OCI-M1 (cell line): ENCODE measurements at places on chromosomes 2 and 18.

- no peak for DNase-seq
Measured at GRCh38 chr18:79738581-79739439, 58.9 kb upstream of the KCNG2 start.

DNA sequence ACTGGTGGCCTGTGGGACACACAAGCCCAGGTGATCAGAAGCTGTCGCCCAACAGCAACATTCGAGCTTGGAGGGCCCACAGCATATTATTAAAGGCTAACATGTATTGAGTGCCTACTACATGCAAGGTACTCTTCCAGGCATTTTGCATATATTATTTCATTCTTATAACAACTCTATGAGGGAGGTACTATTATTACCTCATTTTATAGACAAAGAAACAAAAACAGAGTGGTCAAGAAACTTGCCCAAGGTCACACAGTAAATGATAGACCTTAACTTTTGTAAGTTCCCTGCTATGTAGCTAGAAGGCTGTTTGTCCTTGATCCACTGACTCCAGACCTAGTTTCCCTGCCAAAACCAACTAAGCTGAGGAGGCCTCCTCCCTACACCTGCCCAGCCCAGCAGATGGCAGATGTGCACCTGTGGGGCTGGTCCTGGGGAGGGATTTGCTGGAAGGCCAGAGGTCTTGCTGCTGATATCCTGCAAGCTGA is 35.7 kb downstream of the KANSL3 start:
- DNase-seq, result no peak

GRCh38 chr2:180516232-180516631 is 464.2 kb upstream of the UBE2E3 start:
- DNase-seq, result peak; percentile 39

DNA sequence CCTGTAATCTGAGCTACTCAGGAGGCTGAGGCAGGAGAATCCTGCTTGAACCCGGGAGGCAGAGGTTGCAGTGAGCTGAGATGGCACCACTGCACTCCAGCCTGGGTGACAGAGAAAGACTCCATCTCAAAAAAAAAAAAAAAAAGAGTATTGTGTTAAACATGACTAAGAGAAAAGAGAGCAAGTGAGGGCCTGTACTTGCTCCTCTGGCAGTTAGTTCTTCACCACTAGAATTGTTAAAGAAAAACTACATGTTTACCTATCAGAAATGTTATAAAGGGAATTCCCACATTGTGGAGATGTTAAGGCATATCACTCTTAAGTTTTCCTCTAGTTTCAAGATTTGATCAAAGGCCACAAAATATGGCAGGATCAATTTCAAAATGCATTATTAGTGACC is 75.4 kb upstream of the LRATD1 start:
- DNase-seq, result no peak

DNA sequence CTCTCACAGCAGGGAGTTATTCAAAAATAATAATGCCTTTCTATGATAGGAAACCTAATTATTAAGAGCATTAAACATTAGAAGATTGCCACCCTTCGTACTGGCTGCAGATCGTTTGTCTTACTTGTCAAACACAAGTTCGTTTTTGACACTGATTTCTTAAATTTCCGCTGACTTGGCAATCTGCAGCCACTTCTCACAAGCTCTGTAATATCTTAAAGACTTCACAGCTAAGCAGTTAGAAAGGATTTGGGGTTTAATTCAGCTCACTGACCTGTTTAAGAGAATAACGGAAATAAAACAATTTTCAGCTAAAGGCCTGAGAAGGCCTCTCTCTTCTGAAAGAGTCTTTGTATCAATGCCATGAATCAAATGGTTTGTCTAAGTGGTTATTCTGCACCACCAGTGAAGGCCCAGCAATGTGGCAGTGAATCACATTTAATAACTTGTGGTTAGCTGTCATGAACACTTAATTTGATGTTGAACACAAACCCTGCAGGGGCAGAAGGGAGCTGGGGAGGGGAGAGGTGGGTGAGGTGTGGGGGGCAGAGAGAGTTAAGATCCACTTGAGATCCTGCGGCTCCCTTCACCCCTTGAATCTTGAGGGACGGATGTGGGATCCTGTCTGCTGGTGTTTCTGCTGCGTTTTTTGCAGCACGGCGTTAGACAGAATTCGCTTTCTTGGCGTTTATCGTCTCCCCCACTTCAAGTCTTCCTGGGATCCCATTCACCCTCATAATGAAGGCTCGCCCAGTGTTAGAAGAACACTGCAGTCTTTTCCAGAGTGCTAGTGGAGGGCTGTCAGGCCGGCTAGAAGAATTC is 145.4 kb upstream of the SATB2 start:
- DNase-seq, result no peak

- peak; percentile 90 for DNase-seq
Measured at GRCh38 chr2:118003396-118003824, 10.5 kb downstream of the CCDC93 start.

- no peak for DNase-seq
Measured at GRCh38 chr2:1660656-1661640, 83.4 kb downstream of the PXDN start.

GRCh38 chr2:102498414-102498813 is 25.4 kb downstream of the SLC9A4 start:
- DNase-seq, result no peak

- peak; percentile 40 for DNase-seq
Measured at GRCh38 chr2:156908825-156909224, 348.7 kb upstream of the GALNT5 start.

DNA sequence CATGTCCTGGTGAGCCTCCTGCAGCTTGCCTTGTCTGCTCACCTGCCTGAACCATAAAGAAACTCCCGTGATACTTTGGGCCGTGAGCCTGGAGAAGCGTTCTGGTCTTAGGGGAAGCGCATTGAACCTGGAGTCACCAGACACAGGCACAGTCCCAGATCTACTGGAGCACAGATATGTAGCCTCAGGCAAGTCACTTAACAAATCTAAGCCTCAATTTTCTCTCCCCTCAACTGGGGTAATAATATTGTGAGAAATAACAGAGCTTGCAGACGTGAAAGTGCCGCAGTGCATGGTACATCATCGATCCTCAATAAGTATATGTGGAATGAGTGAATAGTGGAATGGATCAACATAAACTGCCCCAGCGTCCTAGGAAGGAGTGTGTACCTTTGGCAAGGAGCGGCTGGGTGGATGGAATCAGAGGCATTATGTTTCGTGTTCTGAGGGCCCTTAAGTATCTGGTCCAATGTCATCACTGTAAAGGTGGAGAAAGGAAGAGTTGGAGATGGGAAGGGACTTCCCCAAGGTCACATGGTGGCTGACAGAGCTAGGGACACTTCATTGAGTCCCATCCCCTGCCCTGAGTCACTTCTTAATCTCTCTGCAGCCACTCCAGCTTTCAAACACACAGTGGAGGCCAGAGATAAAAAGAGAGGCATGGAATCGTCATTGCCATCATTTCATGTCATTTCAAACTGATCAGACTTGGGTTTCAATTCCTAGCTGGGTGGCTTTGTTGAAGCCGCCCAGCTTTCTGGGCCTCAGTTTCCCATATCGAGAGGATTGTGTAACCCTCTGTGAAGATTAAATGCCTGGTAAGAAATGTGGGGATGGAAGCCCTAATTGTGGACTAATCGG is 172.4 kb downstream of the DDX1 start:
- DNase-seq, result peak; percentile 17

- peak; percentile 31 for DNase-seq
Measured at GRCh38 chr2:9778012-9778411, 65.3 kb upstream of the TAF1B start.

- no peak for DNase-seq
Measured at GRCh38 chr2:85135660-85135914, 2.4 kb downstream of the TCF7L1 start.

DNA sequence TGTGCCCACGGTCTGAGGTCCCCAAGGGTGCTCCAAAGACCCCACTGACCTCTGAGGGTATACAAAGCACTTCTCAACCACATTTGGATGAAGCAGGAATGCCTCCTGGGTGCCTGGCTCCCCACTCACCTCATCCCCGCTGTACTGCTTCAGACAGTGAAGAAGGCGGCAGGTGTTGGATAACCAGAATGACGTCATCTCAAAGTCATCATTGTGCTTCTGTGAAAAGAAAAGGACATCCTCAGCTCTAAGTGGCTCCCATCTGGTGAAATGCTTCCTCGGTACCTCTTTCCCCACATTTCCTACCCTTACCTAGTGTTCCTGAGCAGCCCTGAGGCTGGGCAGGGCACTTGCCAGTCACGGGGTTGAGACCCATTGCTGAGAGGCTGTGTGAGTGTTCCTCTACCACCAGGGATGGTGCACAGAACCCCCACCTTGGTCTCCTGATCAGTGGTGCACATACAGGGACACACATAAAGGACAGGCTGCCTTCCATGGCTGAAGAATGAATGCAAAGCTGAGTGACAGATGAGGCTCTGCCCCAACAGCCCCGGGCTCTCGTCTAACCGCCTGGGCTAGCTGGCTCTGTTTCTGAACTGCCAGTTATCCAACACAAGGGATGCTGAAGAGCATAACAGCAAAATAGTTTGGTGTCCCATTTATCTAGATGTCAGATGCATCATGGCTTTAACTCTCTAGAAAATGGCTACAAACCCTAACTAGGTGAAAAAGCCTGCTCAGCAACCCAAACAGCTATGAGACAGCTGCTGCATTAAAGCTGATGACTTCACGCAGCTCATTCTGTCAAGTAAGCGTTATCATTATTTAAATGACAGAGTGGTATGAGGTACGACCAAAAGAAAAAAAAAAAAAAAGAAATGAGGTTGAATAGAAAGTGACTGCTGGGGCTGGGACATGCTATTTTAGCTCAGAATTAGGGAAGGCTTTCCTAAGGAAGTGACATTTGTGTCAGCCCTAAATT is 28.2 kb upstream of the ACAA2 start:
- no peak for DNase-seq

DNA sequence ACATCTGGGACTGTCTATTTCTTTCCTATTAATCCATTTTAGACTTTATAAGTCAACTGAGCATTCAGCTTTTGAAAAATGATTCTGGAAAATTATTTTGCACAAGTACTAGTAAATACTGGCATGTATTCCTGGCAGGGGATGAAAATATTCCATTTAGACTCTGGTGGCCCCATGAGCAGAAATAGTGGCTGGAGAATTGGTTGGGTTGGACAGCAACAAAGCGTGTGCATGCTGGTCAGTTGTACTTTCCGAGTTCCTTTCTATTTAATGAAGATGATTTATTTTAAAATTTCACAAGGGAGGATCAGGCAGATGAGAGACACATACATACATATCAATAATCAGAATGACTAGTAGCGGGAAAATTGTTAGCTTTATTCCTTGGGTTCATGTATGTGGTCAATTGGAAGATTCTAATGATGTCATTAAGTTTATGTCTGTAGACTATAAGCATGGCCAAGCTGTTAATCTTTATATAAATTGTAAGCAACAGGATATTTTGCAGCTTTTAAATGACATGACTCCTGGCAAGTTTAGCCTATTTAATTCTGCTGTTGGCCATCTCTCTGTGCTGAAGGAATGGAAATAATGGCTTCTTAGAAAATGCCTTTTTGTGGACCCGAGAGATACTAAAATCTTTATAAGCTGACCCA is 541.6 kb downstream of the SLC4A3 start:
- DNase-seq, result no peak

DNA sequence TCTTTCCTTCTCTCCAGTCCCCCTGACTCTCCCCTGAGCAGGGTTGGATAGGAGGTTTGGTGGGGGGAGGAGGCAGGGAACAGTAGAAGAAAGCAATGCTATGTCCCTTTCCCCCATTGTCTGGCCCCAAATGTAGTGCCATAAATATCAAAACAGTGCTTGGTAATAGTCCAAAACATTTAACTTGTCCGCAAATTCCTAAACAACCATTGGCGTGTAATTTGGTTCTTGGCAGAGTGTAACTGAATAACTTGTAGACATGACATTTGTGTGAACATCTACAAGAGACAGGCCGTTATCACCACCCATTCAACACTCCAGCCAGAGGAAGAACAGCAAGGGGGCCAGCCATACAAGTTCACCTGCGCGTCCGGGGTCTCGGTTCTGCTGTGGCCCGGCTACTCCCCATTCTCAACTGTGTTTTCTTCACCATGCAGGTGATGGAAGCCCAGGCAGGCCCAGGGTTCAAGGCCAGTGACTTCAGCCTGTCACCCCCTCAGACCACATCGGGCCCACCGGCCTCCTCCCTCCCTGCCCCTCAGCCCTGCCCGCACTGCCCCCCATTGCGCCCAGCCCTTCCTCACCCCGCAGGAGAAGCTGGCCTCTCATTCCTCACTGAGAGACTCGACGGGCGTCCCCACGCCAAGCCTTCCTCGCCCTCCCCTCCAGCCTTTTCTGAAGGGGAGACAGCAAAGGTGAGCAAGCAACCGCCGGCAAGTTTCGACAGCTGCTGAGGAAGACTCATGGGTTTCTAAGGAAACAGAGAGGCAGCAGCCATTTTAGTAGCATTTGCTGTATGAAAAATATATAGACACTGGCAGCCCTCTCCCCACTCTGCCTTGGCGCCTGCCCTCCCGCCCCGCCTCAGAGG is 699 bp upstream of the RAPGEF4 start:
- DNase-seq, result no peak

DNA sequence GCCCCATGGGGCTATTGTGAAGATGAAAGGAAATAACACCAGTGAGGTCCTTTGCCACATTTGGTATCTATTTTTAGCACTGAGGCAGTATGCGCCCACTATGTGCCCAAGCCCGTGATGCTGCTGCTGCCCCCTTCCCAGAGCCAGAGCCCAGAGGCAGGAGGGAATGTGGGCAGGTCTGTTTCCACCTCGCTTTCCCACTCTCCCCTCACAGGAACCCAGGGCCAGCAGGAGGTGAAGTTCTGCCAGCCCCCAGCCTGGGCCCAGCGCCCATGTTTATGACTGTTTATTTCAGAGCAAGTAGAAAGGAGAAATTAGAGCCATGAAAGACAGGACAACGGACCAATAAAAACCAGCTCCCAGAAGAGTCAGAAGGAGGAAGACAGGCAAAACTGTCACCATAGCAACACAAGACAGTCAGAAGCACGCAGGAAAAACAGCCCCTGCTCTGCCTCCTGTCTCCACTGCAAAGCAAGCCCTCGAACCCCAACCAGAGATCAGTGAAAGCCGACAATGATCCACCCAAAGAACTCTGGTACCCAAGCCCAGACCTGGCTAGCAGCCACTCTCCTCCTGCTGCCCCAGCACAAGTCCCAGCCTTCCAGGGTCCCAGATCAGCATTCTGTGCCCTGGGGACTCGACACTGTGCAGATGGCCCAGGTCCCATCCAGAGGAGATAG is 1.4 kb downstream of the CYRIA start:
- DNase-seq, result no peak

DNA sequence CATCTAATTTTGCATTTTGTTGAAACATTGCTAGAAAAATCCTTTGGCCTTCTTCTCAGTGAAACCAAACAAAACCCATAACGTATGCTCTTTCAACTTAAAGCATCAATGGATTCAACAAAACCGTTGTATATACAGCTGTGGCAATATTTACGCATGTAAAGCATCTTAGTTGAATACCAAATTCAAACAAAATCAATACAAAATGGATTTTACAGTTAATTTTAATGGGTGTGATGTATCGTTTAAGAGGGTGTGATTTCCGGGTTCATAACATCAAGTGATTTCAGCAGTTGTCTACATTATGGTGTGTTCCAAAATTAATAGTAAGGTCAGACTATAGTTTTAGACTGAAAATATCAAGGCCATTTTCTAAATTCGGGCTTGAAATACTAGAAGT is 198.2 kb downstream of the TGIF1 start:
- no peak for DNase-seq
